ENCODE measurements at places on chromosomes 6 and 20.

GRCh38 chr6:79756496-79756895, 125.4 kb downstream of the SH3BGRL2 start:
- no peak for DNase-seq

GRCh38 chr6:26640806-26641205, 18.7 kb downstream of the ZNF322 start:
- DNase-seq, result no peak

DNA sequence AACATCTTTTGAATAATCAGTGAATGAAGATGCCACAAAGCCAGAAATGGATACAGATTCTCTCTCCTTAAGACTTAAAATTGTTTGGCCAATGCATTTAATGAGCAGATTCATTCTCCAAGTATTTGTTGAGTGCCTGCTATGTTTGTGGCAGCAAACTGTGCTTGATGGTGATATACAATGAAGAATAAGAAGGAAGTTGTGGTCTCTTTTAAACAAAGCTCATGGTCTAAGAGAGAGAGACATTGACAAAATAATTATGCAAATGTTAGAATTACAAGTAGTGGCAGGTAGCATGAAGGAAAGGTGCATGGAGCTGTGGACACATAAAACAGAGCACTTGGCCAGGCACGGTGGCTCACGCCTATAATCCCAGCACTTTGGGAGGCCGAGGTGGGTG, 28.3 kb downstream of the NFATC2 start:
- DNase-seq, result no peak

DNA sequence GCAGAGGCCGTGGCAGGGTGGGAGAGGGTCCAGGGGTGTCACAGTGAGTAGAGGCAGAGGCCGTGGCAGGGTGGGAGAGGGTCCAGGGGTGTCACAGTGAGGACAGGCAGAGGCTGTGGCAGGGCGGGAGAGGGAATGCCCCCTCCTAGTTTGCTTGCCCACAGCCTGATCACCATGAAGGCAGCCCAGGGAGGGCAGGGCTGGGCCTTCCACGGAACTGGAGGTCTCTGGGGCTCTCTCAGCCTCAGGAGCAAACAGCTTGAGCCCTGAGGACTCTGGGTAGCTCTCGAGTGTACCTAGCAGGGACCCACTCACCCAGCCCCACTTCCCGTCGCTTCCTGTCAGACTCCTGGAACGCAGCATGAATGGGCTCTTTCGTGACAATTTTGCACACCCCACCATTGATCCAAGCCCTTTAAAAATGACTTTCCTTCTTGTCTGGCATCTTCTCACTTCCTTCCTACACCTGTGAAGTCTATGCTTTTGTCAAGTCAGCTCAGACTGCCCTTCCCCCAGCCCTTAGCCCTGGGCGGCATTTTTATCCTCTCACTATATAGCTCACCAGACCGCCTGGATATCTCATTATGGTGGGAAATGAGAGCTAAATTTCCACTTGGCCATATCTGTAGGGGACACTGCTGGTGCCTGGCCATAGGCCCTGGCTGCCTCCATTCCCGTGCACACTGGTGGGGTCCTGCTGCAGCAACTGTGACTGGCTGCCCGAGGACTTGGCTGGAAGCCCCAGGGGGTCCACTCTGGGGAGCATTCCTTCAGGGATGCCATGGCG, 140.3 kb downstream of the CDC5L start:
- DNase-seq, result no peak

GRCh38 chr6:13853871-13854270, 39.5 kb upstream of the MCUR1 start:
- no peak for DNase-seq

DNA sequence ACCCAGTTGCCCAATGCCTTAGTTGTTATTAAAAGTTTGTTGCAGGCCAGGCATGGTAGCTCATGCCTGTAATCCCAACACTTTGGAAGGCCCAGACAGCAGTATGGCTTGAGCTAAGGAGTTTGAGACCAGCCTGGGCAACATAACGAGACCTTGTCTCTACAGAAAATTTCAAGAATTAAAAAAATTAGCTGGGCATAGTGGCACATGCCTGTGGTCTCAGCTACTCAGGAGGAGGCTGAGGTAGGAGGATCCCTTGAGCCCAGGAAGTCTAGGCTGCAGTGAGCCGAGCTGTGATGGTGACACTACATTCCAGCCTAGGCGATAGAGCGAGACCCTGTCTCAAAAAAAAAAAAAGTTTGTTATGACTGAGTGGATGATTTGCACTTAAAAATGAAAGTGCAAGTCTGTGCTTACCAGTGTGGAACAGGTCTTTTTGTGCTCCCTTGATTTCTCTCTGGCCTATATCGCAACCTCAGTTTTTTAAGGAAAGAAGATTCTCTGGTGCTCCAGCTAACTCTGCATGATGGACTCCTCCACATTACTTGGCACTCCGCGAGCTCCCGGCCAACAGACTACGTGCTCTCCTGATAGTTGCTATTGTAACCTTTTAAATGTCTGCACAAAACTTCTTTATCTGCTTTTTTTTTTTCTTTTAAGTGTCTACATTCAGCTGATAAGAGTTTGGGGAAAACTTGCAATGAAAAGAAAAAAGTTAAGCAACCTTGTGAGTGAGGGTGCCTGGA, 22.1 kb downstream of the ZKSCAN3 start:
- no peak for DNase-seq

DNA sequence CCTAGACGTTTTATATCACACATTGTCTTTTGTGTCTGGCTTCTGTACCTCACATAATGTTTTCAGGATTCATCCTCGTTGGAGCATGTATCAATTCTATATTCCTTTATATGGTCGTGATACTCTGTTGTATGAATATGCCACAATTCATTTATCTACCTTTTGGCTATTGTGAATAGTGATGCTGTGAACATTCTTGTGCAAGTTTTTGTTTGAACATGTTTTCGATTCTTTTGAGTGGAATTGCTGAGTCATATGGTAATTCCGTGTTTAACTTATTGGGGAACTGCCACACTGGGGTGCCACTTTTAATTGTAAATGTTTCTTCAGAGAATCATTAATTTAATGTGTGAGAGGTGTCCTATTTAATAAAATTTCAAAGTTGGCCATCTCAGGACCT, 101.2 kb downstream of the SLC35B3 start:
- DNase-seq, result no peak
